ENCODE measurements at places on chromosomes 16 and 17. TPM values are rescaled to one million over a fixed set of nuclear protein-coding genes. Genes with fewer than 3 reads are reported as not detected.

The ODAD4 gene
- 0.99 TPM for total RNA-seq

The ADAMTS18 gene
- not detected for total RNA-seq

The SHISA6 gene
- total RNA-seq = not detected

The CUEDC1 gene
- 47.7 TPM for total RNA-seq

The UTS2R gene
- not detected for total RNA-seq

The CRISPLD2 gene
- 1.7 TPM for total RNA-seq

The WNT9B gene
- total RNA-seq = not detected

The HLF gene
- 0.27 TPM for total RNA-seq

The DCUN1D3 gene
- total RNA-seq = 46.0 TPM

The GRAPL gene
- not detected for total RNA-seq

The OR2C1 gene
- total RNA-seq = not detected

- H3K27ac ChIP-seq = no peak overlapping the region
- no peak overlapping the region for H3K4me3 ChIP-seq
These were observed 14.5 kb downstream of the TSPOAP1 start for GRCh38 chr17:58313815-58314705.

DNA sequence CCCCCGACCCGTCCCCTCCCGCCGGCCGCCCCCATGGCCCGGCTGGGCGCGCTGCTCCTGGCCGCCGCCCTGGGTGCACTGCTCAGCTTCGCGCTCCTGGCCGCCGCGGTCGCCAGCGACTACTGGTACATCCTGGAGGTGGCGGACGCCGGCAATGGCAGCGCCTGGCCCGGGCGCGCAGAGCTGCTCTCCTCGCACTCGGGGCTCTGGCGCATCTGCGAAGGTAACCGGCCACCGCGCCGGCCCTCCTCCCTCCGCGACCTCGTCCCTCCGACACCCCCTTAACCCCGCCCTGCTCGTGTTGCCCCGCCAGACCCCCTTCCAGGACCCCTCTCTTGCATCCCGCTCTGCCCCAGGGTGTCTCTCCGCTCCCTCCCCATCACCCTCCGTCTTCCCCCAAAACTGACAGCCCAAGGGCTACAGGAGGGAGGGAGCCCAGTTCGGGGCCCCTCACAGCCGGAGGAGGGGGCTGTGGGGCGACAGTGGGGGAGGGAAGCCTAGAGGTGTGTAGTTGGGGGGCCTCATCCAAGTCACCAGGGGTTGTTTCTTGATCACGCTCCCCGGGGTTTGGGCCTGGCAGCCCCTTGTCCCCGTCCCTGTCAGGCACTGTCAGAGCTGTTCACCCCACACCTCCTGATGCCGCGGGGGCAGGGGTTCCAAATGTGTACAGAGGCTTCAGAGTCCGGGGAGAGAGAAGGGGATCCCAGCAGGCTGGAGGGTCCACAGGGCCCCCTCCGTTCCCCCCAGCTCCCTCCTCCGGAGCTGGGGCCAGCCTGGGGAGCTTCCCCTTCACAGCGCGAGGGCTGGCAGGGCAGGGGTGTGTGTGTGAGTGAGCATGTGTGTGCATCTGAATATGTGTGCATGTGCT, 794 bp downstream of the TMEM235 start:
- peaks cover 21% of the 10 kb centered on the region for H3K27me3 ChIP-seq
- H3K4me3 ChIP-seq = peak overlapping the region; percentile 36
- no peaks in the 10 kb centered on the region for H3K36me3 ChIP-seq
- H3K4me1 ChIP-seq = no peaks in the 10 kb centered on the region

GRCh38 chr16:79929260-79929965, 328.9 kb upstream of the MAF start:
- no peak overlapping the region for H3K4me3 ChIP-seq
- peaks cover 3% of the 10 kb centered on the region for H3K4me1 ChIP-seq
- H3K27ac ChIP-seq = no peak overlapping the region
- H3K27me3 ChIP-seq = peaks cover 1% of the 10 kb centered on the region
- no peak for DNase-seq
- H3K36me3 ChIP-seq = no peaks in the 10 kb centered on the region

DNA sequence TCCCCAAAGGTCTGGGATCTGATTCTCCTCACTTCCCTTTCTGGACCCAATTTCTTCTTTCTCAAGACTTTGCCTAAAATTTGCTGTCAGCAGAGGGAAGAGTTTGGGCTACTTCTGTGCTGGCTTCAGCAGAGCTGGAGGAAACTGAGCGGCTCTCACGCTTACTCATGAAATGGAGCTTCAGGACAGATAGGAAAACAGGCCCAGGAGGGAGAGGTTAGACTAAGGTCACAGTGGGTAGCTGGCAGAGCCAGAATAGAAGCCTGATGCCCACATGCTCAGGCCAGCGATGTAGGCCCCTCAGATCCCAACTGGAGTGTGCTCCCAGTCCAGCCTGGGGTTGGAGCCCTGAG, 593 bp downstream of the SLC38A7 start:
- peaks cover 6% of the 10 kb centered on the region for H3K36me3 ChIP-seq
- peak overlapping the region; percentile 95 for H3K27ac ChIP-seq
- no peaks in the 10 kb centered on the region for H3K27me3 ChIP-seq
- H3K4me3 ChIP-seq = peak overlapping the region; percentile 94

GRCh38 chr17:74403512-74404137, 28.3 kb upstream of the GPRC5C start:
- H3K4me1 ChIP-seq = no peaks in the 10 kb centered on the region
- no peak overlapping the region for H3K4me3 ChIP-seq
- peaks cover 9% of the 10 kb centered on the region for H3K27me3 ChIP-seq
- H3K36me3 ChIP-seq = no peaks in the 10 kb centered on the region
- no peak for DNase-seq

DNA sequence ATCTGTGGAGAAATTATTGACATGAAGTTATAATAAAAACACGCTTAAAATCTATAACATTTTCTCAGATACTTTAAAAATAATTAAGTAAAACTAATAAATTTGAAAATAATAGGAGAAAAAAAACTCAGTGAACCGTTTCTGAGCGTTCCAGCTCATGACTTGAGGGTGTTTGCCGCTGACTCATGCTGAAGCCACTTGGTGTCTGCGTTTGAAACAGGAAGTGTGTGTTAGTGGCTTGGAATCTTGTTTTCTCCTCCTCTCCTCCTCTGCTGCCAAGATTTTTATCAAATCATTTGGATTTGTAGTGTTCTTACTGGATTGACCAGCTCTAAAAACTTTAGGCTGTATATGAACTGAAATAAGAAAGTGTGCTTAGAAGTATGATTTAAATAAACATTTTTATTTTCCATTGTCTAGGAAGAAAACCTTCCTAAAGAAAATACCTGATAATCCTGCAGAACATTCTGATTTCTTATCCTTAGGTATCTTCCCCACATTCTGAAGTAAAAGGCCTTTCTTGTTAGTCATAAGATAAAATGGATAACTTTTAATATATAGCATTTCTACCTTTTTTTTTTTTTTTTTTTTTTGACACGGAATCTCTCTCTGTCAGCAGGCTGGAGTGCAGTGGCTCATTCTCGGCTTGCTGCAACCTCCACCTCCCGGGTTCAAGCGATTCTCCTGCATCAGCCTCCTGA, 30.8 kb downstream of the USP10 start:
- no peak for DNase-seq
- peak overlapping the region; percentile 96 for H3K27ac ChIP-seq
- H3K4me1 ChIP-seq = peaks cover 68% of the 10 kb centered on the region
- H3K4me3 ChIP-seq = peak overlapping the region; percentile 53
- no peaks in the 10 kb centered on the region for H3K27me3 ChIP-seq
- no peaks in the 10 kb centered on the region for H3K36me3 ChIP-seq

- no peak overlapping the region for H3K4me3 ChIP-seq
- peaks cover 2% of the 10 kb centered on the region for H3K36me3 ChIP-seq
- DNase-seq = no peak
- peaks cover 23% of the 10 kb centered on the region for H3K4me1 ChIP-seq
- H3K27ac ChIP-seq = peak overlapping the region; percentile 66
These were observed 266.1 kb upstream of the DYNLRB2 start for GRCh38 chr16:80274576-80275191.

- H3K27ac ChIP-seq = no peak overlapping the region
- no peaks in the 10 kb centered on the region for H3K27me3 ChIP-seq
- no peak for DNase-seq
- peaks cover 17% of the 10 kb centered on the region for H3K4me1 ChIP-seq
- H3K4me3 ChIP-seq = peak overlapping the region; percentile 55
These were observed 34.1 kb downstream of the MAP2K6 start for GRCh38 chr17:69448431-69449102.

DNA sequence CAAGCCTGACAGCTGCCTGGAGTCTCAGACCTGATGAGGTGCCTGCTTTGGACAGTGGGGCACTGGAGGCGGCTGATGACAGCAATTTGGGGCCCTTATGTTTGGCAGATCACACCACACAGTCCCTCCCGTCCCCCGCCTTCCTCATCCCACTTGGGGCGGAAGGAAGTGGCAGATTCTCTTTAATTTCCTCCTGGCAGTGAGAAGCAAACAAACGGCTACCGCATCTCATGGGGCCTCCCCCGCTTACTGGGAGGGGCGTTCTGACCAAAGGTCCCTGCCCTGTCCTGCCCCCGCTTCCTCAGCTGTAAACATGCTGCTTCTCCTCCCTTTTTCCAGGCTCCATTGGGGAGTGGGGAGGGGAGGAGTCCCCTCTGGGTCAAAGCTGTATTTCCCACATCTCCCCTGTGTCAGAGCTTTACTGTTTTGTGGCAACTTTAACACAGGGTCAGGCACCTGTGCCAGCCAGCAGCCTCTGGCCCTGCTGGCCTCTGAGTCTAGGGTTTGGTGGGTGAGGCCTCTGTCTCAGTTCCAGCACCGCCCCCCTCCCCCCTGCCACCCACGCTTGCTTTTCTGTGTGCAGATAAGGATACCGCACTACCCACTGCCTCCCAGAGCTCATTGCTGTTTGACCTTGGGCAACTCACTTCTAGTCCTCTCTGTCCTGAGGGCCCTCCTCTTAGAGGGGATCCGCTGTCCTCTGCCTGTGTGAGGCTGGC, 5.4 kb upstream of the NFATC3 start:
- H3K27ac ChIP-seq = no peak overlapping the region
- peaks cover 16% of the 10 kb centered on the region for H3K36me3 ChIP-seq
- DNase-seq = no peak
- H3K4me1 ChIP-seq = peaks cover 14% of the 10 kb centered on the region
- no peak overlapping the region for H3K4me3 ChIP-seq
